ENCODE measurements at places on chromosomes 12 and 14.

DNA sequence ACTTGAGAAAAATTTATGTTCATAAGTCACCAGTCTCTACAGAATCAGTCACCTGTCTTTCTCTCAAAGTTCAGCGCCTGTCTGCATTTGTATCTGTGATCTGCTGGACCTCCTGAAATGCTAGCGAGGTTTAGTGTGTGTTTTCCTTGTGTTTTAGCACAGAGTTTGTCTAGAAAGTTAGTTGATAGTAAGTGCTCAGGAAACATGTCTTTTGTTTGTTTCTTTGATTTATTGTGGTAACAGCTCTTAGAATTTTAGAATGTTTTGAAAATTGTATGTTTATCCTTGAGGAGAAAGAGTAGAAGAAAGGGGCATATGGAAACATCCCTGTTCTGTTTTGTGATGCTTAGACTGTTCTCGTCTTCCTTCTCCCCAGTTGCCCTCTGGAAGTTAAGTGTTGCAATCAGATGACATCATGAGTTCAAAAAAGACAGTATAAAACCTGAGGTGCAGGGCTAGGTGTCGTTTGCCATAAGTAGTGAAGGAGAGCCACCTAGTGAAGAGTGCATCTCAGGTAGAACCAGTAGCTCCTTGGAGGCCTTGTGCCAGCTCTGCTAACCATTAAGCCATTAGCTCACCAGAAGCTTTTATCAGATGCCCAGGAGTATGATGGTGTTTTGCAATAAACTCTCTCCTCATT, 44.8 kb downstream of the FBXW8 start:
- DNase-seq = peak; percentile 66

DNA sequence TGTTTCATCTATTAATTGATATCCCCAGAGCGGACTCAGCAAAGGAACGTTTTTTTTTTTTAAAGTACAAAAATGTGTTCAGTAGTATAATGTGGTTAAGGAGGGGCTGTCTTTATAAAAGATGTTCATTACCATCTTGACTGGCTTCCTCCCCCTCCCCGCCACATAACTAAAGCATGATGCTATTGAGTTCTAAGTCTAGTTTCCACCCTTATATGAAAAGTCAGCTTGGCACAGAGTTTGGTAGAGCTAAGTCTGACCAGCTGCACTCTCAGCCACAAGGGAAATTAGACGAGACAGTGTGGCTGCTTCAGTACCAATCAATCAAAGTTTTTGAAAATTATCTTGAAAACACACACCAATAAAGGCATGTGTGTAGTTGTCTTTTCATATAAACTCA, 1.9 kb upstream of the MYBPC1 start:
- DNase-seq = no peak

DNA sequence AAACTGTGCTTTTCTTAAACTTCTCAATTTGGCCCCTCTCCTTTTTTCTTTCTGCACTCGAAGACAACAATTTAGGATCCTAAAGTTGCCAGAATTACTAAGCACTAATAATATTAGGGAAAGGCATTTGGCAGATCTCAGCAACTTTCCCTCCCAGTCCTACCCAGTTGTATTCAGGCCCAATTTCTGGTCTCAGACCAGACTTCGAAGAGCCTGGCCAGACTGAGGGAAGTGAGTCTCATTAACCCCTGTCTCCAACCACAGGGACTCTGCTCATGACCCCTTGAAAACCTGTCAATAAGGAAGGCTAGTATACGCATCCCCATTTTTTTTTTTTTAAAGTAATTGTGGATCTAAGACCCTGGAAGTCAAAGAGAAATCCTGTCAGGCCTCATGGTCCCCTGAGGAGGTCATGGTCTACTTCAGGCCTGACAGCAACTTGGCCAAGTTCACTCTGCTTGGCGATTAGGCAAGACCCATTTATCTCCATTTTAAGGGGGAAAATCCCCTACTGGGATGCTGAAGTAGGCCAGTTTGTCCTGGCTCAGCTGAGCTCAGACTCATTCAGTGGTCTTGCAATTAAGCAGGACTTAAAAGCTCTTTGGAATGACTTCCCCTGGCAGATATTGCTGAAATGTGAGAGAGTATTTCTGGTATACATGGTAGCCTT, 521.0 kb downstream of the FUT8 start:
- no peak for DNase-seq

DNA sequence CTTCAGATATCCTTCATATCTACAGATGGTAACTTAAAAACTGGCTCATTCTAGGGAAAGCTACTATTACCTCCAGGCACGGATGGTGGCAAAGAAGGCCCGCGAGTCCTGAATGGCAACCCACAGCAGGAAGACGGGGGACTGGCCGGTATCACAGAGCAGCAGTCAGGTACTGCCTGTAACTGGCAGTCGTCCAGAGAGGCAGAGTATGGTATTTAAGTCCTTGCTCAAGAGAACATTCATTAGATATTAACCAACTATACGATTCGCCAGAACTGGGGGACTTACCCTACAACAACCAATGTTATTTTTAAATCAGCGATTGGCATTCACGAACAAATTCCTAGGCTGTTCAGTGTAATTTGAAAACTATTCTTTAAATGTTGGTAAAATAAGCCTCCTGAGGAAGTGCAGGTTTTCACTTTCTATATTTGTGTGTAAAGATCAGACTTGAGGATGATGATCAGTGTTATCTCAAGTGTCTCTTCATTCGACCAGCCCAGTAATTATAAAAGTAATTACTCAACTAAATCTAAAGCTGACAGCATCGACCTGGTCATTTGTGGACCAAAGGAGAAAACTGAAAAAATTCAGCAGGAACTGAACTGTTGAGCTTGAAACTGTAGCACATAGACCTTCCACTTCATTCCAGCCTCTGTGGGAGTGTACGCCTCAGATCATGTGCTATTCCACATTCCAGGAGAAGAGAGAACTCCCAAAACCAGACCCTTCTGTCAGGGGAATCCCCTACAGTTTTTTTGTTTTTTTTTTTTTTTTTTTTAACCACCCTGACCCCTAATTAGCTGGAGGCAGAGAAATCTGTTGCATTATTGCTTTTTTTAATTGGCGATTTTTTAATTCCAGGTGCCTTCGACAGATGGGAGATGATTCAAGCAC, 75.6 kb downstream of the ESR2 start:
- DNase-seq = peak; percentile 78

DNA sequence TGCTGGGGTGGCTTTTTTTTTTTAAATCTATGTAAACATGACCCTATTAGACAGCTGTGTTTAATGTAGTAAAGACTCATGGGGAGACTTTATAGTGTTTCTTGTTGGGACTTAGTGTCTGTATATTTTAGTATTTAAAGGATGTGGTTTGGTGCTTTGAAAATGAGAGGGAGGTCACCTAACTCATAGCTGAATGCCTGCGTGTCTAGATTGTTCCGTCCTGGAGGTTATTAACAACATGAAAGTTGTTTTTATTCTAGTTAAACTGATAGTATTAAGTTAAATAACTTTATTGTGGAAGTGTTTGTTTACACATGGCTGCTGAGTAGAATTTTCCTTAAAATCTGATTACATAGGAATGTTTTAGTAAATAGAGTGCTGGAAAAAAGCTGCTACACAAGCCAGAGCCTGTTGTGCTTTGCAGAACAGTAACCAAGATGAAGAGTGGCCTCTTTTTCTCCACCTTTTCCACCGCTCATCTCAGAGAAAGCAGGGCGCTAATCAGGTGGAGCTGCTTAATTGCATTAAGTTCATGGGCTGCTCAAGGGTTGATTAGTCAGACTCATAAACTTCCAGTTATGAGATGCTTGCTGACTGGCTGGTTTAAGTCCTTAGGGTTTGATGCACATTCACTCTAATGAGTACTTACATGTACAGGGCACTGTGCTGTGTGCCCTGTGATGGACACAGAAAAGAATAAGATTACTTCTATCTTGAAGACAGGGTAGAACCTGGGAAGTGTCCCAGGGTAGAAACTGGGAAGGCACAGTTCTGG, 62.7 kb downstream of the FBXO34 start:
- DNase-seq = peak; percentile 65

DNA sequence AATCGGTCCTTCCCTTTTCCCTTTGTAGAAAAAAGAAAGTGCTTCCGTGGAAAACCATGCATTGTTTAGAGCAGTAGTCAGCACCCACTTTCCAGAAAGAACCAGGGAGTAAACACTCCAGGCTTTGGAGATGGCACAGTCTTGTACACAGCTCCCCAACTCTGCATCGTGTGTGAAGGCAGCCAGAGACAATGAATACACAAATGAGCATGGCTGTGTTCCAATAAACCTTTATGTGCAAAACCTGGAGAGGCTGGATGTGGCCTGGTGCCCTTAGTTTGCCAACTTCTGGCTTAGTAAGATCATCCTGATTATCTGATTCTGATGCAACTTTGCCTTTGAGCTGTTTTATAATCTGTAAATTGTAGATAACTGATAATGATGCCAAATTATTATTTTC, 463.4 kb upstream of the TMEM132C start:
- DNase-seq = no peak

- DNase-seq = peak; percentile 75
Observed at GRCh38 chr12:72277415-72277814, 5.2 kb downstream of the TRHDE start.

- DNase-seq = no peak
Observed at GRCh38 chr12:100528471-100529127, 44.9 kb upstream of the GAS2L3 start.

All from iris pigment epithelial cell (primary cell).